H1 (cell line): ENCODE measurements at places on chromosomes 16 and 17.

DNA sequence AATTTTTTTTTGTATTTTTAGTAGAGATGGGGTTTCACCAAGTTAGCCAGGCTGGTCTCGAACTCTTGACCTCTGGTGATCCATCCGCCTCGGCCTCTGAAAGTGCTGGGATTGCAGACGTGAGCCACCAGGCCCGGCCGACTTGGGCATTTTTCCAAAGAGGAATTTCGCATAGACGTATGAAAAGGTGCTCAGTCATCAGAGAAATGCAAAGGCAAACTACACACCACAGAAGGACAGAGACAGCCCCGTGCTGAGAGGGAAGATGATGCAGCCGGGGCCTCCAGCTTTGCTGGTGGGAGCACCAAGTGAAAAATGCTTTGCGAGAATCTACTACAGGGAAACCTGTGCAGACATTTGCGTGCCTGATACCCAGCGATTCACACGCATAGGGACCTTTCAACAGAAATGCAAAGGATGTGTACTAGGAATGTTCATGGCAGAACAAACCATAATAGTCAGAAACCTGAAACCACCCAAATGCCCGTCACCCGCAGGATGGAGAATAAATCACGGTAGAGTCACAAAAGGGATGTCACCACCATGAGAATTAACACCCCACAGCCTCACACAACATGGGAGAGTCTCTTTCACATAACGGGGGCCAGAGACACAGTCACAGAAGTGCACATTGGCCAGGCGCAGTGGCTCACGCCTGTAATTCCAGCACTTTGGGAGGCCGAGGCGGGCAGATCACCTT lies 5.2 kb downstream of the RAB40B start:
- no peak overlapping the region for H3K27ac ChIP-seq
- H3K4me3 ChIP-seq = no peak overlapping the region
- peaks cover 16% of the 10 kb centered on the region for H3K27me3 ChIP-seq
- DNase-seq = no peak
- H3K4me1 ChIP-seq = peaks cover 6% of the 10 kb centered on the region; the same call in 1 of the 2 replicates

GRCh38 chr16:88405216-88406060 lies 22.7 kb downstream of the ZNF469 start:
- H3K36me3 ChIP-seq = no peaks in the 10 kb centered on the region; the same call in 1 of the 2 replicates
- H3K4me3 ChIP-seq = no peak overlapping the region
- no peaks in the 10 kb centered on the region for H3K4me1 ChIP-seq
- H3K27me3 ChIP-seq = no peaks in the 10 kb centered on the region

DNA sequence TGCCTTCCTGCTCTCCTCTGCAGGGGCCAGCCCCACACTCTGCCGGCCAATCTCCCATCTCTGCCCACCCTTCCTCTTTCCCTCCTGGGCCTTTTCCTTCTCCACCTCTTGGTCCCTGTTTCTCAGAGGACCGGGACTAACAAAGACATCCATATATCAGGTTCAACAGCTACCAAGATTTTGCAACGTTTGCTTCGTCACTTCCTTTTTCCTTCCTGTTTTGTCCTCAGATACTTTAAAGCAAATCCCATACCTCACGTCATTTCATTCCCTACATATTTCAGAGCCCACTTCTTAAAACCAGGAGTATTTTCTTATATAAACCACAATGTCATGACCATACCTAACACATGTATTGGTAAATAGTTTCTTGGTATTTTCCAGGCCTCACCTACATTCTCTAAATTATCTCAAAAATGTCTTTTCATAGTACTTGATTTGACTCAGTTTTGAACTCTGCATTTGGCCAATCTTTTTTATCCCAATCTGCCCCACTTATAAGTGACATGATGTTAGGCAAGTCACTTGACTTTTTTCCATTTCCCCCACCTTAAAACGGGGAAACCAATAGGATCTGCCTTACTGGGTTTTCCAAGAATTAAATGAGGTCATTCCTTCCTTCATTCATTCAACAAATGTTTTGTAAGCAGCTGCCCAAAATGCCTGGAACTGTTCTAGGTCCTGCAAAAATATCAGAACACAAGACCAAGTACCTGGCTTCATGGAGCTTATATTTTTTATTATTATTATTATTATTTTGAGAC lies 7.2 kb upstream of the USP10 start:
- H3K27me3 ChIP-seq = no peaks in the 10 kb centered on the region
- no peaks in the 10 kb centered on the region for H3K36me3 ChIP-seq
- H3K4me3 ChIP-seq = no peak overlapping the region
- no peak overlapping the region for H3K27ac ChIP-seq
- H3K4me1 ChIP-seq = no peaks in the 10 kb centered on the region

- no peaks in the 10 kb centered on the region for H3K36me3 ChIP-seq
- H3K4me1 ChIP-seq = no peaks in the 10 kb centered on the region
- H3K4me3 ChIP-seq = no peak overlapping the region
- H3K27me3 ChIP-seq = peaks cover 1% of the 10 kb centered on the region
- H3K27ac ChIP-seq = no peak overlapping the region
- DNase-seq = no peak
These were observed 118.2 kb downstream of the CDK5R1 start for GRCh38 chr17:32604966-32605365.

DNA sequence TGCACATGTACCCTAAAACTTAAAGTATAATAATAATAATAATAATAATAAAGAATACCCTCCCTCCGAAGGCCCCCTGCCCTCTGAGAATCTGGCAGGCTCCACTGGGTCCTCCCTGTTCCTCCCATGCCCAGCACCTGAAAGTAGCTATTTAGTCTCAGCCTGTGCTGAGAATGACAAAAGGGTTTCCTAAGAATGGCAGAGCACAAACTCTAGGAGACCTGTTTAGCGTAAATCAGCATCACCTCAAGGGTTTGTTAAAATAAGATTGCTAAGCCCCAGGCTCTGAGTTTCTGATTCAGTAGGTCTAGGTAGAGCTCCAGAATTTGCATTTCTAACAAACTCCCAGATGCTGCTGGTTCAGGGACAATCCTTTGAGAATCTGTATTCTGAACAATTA lies 606.8 kb upstream of the CDH11 start:
- H3K27me3 ChIP-seq = no peaks in the 10 kb centered on the region
- H3K4me1 ChIP-seq = peaks cover 9% of the 10 kb centered on the region; the same call in 1 of the 2 replicates
- no peaks in the 10 kb centered on the region for H3K36me3 ChIP-seq

DNA sequence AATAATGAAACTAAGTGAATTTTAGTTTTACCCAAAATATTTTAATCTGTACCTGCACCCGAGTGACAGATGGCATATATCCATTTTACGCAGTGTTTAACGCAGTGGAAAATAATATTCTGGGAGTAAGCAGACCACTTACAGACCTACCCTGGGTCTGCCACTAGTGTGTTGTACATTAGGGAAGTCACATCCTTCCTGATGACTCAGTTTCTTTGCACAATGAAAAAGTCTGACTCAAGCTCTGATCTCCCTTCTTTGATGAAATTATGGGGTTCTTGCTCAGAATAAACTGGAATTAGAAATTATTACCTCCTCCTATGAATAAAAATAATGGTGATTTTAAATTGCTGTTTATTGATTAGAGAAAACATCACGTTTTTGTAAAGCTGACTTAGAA lies 123.2 kb upstream of the AXIN2 start:
- H3K4me1 ChIP-seq = no peaks in the 10 kb centered on the region
- no peak overlapping the region for H3K27ac ChIP-seq
- DNase-seq = no peak
- H3K36me3 ChIP-seq = no peaks in the 10 kb centered on the region
- H3K4me3 ChIP-seq = no peak overlapping the region

GRCh38 chr17:561116-561515 lies 153.5 kb downstream of the VPS53 start:
- no peaks in the 10 kb centered on the region for H3K4me1 ChIP-seq
- no peak overlapping the region for H3K4me3 ChIP-seq
- no peak overlapping the region for H3K27ac ChIP-seq
- DNase-seq = no peak
- no peaks in the 10 kb centered on the region for H3K27me3 ChIP-seq

GRCh38 chr17:2238432-2239169 lies 65.0 kb downstream of the SMG6 start:
- no peaks in the 10 kb centered on the region for H3K27me3 ChIP-seq
- no peaks in the 10 kb centered on the region; the same call in 1 of the 2 replicates for H3K36me3 ChIP-seq
- DNase-seq = no peak
- H3K4me3 ChIP-seq = no peak overlapping the region
- no peaks in the 10 kb centered on the region for H3K4me1 ChIP-seq

- H3K27me3 ChIP-seq = no peaks in the 10 kb centered on the region
- no peak overlapping the region for H3K4me3 ChIP-seq
- peaks cover 7% of the 10 kb centered on the region for H3K4me1 ChIP-seq
- H3K27ac ChIP-seq = no peak overlapping the region
- no peaks in the 10 kb centered on the region for H3K36me3 ChIP-seq
- DNase-seq = peak; percentile 69
These were observed 19.1 kb upstream of the RASD1 start for GRCh38 chr17:17514993-17515933.

DNA sequence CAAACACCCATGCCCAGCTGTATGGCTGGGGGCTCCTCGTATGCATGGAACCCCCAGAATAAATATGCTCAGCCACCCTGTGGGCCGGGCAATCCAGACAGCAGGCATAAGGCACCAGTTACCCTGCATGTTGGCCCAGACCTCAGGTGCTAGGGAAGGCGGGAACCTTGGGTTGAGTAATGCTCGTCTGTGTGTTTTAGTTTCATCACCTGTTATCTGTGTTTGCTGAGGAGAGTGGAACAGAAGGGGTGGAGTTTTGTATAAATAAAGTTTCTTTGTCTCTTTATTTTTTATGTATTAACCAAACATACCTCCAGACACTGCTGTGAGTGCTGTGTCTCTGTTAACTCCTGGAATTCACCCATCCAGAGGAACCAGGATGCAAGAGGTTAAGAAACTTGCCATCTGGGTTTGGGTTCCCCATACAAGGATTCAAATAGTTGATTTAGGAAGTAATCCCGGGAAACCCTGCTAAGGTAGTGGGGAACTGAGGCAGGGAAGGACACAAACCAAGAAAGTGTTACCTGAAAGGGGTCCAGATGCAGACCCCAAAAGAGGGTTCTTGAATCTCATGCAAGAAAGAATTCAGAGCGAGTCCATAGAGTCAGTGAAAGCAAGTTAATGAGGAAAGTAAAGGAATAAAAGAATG lies 37.4 kb upstream of the IL21R start:
- DNase-seq = no peak
- no peak overlapping the region for H3K27ac ChIP-seq
- H3K36me3 ChIP-seq = peaks cover 3% of the 10 kb centered on the region
- H3K4me3 ChIP-seq = no peak overlapping the region
- H3K27me3 ChIP-seq = no peaks in the 10 kb centered on the region
- no peaks in the 10 kb centered on the region; the same call in 1 of the 2 replicates for H3K4me1 ChIP-seq

- H3K27ac ChIP-seq = no peak overlapping the region
- H3K36me3 ChIP-seq = no peaks in the 10 kb centered on the region
- H3K4me3 ChIP-seq = no peak overlapping the region
- no peak for DNase-seq
These were observed 462.5 kb upstream of the EEF2KMT start for GRCh38 chr16:5560084-5560483.

DNA sequence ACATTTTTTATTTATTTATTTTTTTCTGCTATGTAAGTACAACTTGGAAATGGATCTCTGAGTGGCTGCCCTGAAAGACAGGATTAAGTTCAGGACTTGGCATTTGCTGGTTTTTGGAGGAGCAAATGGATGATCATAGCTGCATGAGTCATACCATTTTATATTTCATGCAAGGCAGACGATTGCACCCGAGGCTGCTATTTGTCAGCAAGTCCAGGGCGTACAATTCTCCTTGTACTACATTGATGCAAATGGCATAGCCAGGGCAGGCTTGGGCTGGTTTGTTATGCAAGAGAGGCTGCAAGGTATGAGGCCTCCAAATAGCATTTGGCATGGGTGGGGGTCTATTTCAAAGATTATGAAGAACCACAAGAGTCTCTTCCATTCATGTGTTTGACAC lies 81.2 kb upstream of the CACNG3 start:
- no peaks in the 10 kb centered on the region for H3K36me3 ChIP-seq
- no peaks in the 10 kb centered on the region for H3K27me3 ChIP-seq
- no peak overlapping the region for H3K4me3 ChIP-seq
- no peak overlapping the region for H3K27ac ChIP-seq
- H3K4me1 ChIP-seq = no peaks in the 10 kb centered on the region

- no peak overlapping the region for H3K4me3 ChIP-seq
- H3K36me3 ChIP-seq = no peaks in the 10 kb centered on the region
- H3K27ac ChIP-seq = no peak overlapping the region
- DNase-seq = no peak
These were observed 34.7 kb upstream of the KCNJ16 start for GRCh38 chr17:70040336-70040735.

- no peak overlapping the region for H3K4me3 ChIP-seq
- no peaks in the 10 kb centered on the region for H3K4me1 ChIP-seq
- H3K27me3 ChIP-seq = no peaks in the 10 kb centered on the region
- no peak overlapping the region for H3K27ac ChIP-seq
- no peaks in the 10 kb centered on the region for H3K36me3 ChIP-seq
These were observed 42.5 kb downstream of the C16orf78 start for GRCh38 chr16:49416001-49416675.

DNA sequence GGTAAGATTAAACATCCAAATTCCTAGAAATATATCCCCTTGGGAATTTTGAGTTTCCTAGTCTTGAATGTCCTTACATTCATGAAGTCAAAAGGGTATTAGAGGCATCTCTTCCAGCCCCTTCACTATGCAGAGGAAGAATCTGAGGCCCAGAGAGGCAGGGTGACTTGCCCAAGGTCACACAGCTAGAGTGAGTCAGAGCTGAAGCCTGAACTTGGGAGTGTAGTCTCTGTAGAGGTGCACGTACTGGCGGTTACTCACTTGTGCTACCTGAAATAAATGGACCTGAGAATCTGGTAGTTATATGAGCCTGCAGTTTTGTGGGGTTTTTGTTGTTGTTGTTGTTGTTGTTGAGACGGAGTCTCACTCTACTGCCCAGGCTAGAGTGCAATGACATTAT lies 164.0 kb downstream of the XYLT1 start:
- no peaks in the 10 kb centered on the region for H3K36me3 ChIP-seq
- H3K4me1 ChIP-seq = peaks cover 26% of the 10 kb centered on the region
- no peak for DNase-seq
- no peaks in the 10 kb centered on the region for H3K27me3 ChIP-seq
- H3K27ac ChIP-seq = no peak overlapping the region

DNA sequence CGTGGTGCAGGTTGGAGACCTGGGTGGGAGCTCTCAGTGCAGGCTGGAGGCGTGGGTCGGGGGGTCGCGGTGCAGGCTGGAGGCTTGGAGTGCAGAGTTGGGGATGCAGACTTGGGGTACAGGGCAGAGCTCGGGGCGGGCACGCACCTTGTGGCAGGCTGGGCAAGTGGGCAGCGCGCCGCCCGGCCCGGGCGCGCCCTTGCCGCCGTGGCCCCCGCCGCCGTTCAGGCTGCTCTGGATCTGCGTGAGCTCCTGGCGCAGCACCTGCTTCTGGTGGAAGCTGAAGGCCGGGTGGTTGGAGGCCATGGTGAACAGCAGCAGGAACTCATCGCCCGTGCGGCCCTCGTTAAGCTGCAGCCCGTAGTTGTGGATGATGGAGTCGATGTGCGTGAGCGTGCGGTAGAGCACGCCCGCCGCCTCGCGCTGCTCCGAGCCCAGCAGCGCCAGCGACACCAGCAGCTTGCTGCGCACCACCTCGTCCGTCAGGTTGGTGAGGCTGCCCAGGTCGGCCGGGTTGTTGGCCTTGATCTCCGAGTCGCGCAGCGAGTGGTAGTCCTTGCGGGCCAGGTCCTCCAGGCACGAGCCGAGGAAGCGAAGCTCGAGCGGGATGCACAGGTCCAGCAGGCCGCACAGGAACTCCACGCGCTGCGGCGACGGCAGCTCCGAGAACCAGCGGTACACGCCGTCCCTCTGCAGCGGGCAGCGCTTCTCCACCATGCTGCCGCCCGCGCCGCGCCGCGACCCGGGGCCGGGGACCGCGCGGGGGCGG lies 1.1 kb downstream of the ZCCHC14 start:
- H3K27me3 ChIP-seq = no peaks in the 10 kb centered on the region; the same call in 1 of the 2 replicates
- no peak overlapping the region for H3K27ac ChIP-seq
- H3K4me1 ChIP-seq = peaks cover 14% of the 10 kb centered on the region
- H3K4me3 ChIP-seq = peak overlapping the region; percentile 44
- H3K36me3 ChIP-seq = no peaks in the 10 kb centered on the region
- peak; percentile 54 for DNase-seq
